ENCODE measurements at places on chromosomes 12 and 14. TPM values are rescaled to one million over a fixed set of nuclear protein-coding genes. Genes with fewer than 3 reads are reported as not detected.

The HOXC12 gene
- not detected for total RNA-seq

The PHETA1 gene
- 5.7 TPM for total RNA-seq

The TAS2R10 gene
- total RNA-seq, result not detected

The PLBD1 gene
- 3.8 TPM for total RNA-seq

The WNT1 gene
- not detected for total RNA-seq

The LTA4H gene
- total RNA-seq, result 97.7 TPM

The KLC1 gene
- total RNA-seq, result 114 TPM

The GPRC5D gene
- not detected for total RNA-seq

The NTF3 gene
- not detected for total RNA-seq

The CLEC4D gene
- total RNA-seq, result not detected

The PRB2 gene
- not detected for total RNA-seq

The KCNMB4 gene
- total RNA-seq, result 0.13 TPM

The CAPZA3 gene
- not detected for total RNA-seq

The PYGL gene
- total RNA-seq, result 151 TPM

The THTPA gene
- 11.8 TPM for total RNA-seq

The AKAP6 gene
- total RNA-seq, result 0.70 TPM

The CDH24 gene
- 5.2 TPM for total RNA-seq
